ENCODE measurements at places on chromosomes 13 and 19.
A peak's percentile ranks its signal among the peaks of the same experiment; 100 is the strongest.

GRCh38 chr19:13689085-13689484 lies 75.2 kb upstream of the MRI1 start:
- peak; percentile 10 for DNase-seq

DNA sequence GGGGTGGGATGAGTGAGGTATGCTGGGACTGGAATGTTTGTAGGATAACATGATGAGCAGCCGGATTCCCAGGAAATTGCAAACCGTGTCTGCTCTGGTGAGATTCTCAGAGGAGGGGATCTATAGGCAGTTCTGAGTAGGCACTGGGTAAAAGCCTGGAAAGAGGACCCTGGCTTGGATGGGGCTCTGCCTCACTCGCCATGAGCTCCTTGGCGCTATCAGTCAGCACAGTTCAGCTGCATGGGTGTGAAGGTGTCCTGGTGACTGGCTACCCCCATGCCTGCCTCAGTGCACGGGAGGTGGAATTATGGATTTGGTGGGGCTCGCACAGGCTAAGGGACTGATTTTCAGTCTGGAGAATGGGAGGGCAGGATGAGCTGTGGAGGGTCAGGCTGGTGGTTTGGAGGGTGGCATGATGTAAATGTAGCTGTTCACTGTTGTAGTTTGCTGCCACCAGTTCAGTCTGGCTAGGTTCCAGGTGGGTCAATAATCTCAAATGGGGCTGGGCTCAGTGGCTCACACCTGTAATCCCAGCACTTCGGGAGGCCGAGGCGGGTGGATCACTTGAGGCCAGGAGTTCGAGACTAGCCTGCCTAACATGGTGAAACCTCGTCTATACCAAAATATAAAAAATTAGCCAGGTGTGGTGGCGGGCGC lies 9.2 kb upstream of the ZNF627 start:
- DNase-seq: no peak

- DNase-seq: no peak
These were observed 304.1 kb downstream of the ENOX1 start for GRCh38 chr13:43482641-43483040.

DNA sequence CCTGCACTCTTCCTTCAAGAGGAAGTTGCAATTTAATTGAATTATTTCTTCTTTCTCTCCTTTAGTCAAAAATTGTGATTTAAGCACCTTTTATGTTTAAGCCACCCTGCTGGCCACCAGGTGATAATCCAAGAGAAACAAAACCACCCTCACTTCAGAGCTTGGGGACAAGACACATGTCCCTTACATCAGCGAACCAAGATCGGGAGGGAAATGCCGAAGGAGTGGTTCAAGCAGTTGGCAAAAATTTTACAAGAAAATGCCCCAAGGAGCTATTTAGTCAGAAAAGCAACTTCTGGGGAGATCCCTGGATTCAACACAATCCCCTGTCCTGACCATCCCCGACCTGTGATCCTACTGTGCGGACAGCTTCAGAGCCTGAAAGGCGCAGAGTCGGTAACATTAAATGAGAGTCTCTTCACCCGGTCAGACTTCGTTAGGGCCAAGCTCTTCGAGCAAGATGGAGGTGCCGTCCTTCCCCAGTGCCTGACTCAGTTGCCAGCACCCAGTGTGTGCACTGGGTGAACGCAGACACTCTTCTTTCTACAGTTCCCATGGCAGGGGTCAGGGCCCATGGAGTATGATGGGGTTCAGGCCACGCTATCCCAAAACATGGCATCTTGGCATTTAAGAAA lies 78.6 kb upstream of the TM9SF2 start:
- DNase-seq: no peak

- no peak for DNase-seq
These were observed 574 bp upstream of the XPO4 start for GRCh38 chr13:20903164-20903475.

- DNase-seq: no peak
These were observed 63.4 kb downstream of the RYR1 start for GRCh38 chr19:38496603-38497487.

All from astrocyte (in vitro differentiated cells and primary cell).